ENCODE measurements at places on chromosomes 7 and 10.

DNA sequence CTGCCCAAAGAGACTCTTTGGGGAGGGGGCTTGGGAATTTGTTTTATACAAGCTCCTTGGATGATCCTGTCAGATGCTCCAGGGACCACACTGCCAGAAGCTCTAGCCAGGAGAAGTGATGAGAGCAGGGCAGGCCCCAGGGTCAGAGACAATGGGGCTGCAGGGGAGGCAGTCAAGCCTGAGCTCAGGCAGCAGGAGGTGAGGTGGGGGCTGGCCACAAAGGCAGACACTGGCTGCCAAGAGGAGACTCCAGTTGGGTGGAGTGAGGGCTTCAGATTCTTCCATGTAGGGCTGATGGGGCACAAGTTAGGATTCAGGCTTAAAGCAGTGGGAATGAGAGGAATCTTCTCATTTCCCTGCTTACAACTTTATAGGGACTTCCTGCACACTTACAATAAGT, 35.6 kb upstream of the LOXL4 start:
- no peak for DNase-seq

- DNase-seq: peak; percentile 48
Observed at GRCh38 chr10:34845070-34845469, 30.0 kb upstream of the PARD3 start.

DNA sequence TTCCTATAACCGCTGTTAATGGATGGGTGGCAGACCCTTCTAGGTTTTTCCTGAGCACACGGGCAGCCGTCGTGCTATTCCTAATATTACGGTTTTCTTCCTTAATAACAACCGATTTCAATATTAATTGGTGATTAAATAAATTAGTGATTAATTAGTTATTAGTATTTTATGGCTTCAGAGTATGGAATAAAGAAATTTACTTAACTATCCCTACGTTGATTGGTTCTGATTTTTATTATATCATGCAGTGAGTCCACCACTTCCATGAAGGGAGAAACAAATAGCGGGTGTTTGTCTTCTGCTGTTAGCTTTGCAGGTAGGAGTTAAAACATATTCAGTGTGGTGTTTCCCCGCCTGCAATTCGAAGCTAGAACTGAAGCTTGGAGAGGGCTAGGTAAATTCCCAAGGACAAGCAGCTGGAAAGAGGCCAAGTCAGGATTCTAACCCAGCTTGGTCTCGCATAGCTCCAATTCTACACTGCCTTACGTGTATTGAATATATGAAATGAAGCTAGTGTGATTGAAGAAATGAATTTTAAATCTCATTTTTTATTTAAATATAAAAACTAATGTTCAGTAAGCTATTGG, 928 bp upstream of the CSTF2T start:
- peak; percentile 64 for DNase-seq

DNA sequence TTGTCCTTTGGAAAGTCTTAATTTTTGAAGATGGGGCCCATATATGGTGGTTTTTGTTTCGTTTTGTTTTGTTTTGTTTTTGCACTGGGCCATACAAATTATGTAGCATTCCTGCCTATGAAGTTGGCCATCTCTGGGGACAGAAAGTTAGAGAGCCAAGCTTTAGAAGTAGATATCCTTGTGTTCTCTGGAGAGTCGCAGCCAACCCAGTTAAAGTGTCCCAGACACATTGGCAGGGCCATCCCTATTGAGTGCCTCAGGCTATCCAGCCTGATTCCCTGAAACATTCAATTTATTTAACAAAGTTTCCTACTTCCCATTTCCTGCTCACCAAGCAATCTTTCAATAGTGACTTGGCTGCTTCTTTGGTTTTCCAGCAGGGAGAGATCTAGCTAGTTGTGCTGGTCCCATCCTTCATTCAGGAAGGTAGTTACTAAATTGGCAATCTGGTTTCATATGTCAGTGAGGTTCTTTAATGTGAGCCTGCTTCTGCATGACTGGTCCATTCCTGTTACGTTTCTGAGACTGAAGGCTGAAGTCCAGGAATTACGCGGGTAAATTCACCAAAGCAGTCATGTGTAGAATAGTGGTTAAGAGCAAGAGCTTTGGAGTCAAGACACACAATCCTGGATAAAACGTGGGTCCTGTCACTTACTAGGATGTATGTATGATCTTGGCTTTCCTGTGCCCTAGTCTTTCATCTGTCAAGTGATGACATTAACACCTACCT, 49.3 kb upstream of the HBP1 start:
- no peak for DNase-seq

DNA sequence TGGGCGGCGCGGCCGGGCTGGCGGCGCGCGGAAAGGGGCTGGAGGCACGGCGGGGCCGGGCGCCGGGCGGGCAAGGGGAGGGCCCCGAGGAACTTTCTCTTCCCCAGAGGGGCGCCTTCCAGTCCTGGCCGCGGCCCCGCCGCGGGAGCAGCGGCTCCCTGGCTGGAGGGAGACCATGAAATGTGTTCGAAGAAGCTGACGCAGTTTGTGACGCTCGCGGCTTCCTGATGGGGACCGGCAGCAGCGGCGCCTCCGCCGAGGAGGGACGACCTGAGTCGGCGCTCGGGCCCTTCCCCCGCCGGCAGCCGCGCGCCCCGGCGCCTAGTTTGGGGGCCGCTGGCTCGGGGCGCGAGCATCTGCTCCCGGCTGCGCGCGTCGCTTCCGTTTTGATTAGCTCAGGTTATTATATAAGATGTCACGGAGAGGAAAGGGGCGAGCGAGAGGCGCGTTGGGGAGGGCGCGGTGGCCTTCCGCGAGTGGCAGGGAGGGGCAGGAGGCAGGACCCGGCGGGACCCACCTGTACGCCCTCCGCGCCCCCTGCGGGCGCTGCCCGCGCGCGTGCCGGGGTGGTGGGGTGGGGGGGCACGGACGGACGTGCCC, 57.1 kb upstream of the PCGF5 start:
- peak; percentile 62 for DNase-seq

DNA sequence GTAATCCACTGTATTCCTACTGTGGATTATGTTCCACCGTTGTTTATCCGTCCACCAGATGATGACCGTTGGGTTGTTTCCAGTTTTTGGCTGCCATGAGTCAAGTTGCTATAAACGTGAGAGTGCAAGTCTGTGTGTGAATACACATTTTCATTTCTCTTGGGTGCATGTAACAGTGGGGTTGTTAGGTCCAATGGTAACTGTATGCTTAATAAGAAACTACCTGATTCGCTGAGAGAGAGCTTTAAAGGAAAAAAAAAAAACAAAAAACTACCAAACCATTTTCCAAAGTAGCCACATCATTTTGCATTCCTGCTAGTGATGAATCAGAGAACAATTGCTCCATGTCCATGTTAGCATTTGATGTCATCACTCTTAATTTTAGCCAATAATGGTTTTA, 15.9 kb downstream of the UBN2 start:
- no peak for DNase-seq

DNA sequence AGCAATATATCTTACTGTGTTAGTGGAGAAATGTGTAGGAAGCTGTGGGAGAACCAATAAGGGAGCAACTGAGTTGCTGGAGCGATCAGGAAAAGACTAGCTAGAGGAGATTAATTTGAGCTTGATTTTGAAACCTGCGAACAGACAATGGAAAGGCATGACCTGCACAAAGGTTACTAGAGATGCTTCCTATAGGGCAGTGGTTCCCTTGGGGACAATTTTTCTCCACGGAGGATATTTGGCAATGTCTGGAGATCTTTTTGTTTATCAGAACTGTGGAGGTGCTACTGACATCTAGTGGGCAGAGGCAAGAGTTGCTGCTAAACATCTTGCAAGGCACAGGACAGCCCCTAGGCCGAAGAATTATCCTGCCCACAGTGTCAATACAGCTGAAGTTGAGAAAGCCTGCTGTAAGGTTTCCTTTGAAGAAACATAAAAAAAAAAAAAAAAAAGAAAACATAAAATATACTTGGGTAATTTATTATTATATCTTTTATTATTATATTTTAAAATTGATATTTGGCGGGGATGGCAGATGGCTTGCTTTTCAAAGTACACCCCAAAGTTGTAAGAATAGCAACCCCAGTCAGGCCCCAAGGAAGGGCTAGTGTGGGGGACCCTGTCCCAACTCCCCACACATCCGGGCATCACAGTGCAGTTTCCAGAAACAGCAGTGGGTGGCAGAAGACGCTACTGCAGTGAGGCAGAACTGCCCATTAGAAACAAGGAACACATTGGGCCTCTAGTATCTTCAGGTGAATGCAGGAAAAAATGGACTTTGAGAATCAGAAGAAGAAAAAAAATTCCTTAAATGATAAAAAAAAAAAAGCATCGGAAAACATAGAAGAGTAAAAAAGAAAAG, 481.6 kb downstream of the SH2D4B start:
- peak; percentile 24 for DNase-seq

DNA sequence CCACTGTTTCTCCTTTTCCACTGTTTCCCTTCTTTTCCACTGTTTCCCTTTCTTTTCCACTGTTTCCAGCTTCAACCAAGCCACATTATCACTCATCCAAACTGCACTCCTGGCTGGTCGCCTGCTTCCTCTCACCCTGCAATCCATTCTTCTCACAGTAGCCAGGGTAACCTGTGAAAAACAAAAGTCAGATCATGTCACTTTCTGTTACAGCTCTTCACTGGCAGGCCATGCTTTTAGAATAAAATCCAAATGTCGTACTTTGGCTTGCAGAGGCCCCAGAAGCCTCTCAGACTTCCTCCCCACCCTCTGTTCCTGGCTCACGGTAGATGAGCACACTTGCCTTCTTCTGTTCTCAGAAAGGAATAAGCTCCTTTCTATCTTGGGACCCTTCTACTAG, 33.9 kb downstream of the STARD3NL start:
- peak; percentile 57 for DNase-seq

DNA sequence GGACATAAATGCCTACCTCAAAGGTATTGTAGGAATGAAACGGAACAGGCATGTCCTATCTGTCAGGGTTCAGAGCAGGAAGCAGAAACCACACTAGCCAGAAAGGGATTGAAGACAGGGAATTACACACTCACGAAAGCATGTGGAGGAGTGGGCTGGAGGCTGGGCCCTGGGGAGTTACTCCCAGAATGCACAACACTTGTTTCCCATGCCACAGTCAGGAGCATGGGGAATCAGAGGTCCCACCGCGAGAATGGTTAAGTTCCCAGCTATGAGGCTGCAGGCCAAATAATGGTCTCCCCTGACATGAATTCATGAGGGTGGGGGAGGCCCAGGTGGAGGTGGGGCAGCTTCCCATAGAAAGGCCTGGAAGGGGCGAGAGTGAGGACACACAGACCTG, 212.7 kb downstream of the HERPUD2 start:
- no peak for DNase-seq

DNA sequence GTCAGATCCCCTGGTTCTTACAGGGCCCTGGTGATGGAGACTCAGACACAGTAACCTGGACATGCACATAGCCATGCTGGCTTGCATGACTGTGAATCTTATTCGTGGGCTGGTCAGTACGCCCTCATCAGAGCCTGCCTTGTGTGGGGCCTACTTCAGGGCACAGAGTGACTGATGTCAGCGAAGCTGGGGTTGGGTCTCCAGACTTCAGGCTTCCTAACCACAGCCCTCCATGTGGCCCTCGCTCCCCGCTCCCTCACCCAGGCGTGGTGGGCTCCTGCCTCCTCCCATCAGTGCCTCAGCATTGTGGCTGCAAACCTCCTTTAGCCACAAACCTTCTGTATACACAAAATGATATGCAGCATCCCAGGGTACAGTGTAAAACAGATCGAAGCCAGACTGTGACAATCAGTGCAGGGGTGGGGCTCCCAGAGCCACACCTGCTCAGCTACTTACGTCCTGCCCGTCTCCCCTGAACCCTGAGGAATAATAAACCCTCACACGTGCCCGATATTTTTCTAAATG, 7.1 kb upstream of the C10orf105 start:
- no peak for DNase-seq

- peak; percentile 27 for DNase-seq
Observed at GRCh38 chr10:74040200-74041126, 42.5 kb downstream of the VCL start.

DNA sequence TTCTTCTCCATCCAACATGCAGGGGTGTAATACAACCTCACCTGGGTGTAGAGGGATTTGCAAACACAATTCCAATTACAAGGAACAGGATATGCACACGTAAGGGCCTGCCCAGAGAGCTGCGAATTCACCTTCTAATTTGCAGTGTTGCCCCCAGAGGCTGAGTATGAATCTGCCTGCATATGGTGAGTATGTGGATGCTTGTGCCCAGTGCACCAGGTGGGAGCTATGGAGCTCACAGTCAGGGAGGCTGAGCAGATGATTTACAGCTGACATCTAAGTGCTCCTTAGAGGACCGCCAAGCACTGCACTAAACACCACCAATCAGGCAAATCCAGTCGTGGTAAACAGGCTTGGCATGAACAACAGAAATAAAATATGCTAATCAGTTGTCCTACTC, 132.0 kb downstream of the RELN start:
- DNase-seq: no peak

DNA sequence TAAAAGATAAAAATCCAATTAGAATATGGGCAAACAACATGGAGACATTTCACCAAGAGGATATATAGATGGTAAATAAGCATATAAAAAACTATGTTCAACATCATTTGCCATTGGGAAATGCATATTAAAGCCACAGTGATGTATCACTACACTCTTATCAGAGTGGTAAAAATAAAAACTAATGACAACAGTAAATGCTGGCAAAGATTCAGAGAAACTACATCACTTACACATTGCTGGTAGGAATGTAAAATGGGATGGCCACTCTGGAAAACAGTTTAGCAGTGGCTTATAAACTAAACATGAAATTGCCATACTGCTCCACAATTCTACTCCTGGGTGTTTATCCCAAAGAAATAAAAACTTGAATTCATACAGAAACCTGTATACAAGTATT, 59.2 kb downstream of the CROT start:
- DNase-seq: no peak

DNA sequence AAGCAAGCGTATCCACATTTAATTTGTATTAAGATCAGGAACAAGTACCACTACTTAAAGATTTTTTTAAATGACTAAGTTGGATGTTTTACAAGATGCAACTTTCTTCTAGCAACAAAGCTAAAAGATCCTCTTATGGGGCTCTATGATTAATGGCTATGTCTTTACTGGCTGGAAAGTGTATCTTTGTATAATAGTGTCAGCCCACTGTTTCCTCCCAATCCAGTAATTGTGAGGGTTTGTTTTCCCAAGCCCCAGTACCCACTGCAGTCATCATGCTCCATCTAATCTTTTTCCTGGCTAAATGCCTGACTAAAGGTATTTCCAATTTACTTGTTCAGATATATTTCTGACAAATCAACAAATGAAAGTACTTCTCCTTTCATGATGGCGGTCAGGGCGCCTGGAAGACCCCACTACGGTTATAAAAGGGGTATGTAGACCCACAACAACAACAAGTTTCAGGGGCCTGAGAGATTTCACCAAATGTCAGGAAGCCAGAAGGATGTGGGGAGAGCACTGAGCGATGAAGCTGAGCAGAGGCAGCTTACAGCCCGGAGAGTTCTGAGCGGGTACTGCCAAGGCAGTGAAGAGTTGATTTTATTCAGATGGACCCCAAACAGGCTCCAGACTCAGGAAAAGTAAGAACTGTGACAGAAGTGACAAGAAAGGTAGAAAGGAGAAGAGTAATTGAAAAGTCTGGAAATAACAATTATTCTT, 222.6 kb upstream of the KLF14 start:
- DNase-seq: no peak

GRCh38 chr10:77160679-77161078, 476.9 kb downstream of the KCNMA1 start:
- no peak for DNase-seq
